Lung (tissue), 17 donors: ENCODE measurements at places on chromosomes 2 and 18. TPM values are rescaled to one million over a fixed set of nuclear protein-coding genes. Genes with fewer than 3 reads are reported as not detected.

The CAPN14 gene
- 0.21 TPM for total RNA-seq

The SFT2D3 gene
- total RNA-seq = 7.1 TPM

The CLEC4F gene
- total RNA-seq = 0.58 TPM

DNA sequence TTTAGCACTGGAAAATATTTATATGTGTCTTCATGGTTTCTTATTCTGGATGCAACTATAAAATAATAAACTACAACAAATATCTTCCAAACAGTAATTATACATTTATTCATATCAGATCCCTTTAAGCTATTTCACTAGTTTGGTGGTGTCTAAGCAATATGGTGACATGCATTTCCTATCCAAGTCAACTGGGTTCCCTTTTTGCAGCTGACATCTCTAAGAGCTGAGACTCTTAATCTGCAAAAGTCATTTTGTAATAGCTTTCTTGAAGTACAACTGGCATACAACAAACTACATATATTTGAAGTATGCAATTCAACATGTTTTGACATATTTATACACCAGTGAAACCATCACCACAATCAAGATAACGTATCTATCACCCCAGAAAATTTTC lies 59.9 kb upstream of the SLC1A4 start:
- no peak for DNase-seq

GRCh38 chr2:60554646-60555065 lies 1.2 kb upstream of the BCL11A start:
- peak; percentile 68 for DNase-seq

- no peak for DNase-seq
Measured at GRCh38 chr2:230413479-230413878, 2.5 kb upstream of the SP100 start.
